ENCODE measurements at places on chromosomes 5 and 9. TPM values are rescaled to one million over a fixed set of nuclear protein-coding genes. Genes with fewer than 3 reads are reported as not detected.

Gene IL5
- total RNA-seq: not detected

Gene RELL2
- total RNA-seq: 6.1 TPM

GRCh38 chr5:14364576-14365472 lies 216.8 kb upstream of the OTULINL start:
- no peak overlapping the region for H3K4me3 ChIP-seq
- H3K4me1 ChIP-seq: no peaks in the 10 kb centered on the region
- no peak for DNase-seq
- H3K27ac ChIP-seq: no peak overlapping the region
- H3K27me3 ChIP-seq: no peaks in the 10 kb centered on the region

Gene CDH6
- total RNA-seq: 9.4 TPM

DNA sequence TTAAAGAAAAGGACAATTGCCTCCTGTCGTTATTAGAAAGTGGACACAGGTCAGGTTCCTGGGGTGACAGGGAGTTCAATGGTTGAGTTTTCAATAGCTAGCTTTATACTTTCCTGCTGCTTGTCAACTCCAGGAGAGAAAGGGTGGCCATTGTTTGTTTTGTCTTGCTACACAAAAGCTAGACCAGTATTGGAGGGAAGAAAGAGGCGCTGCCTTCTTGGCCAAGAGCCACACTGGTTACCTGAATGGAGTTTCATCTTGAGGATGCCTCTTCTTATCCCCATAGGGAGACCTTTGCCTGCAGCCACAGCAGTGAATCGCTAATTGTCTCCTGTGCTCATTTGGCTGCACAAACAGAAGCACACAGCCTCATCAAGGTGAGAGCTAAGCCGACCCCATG lies 279.4 kb upstream of the GRIA1 start:
- no peak for DNase-seq
- H3K27ac ChIP-seq: no peak overlapping the region
- H3K36me3 ChIP-seq: no peaks in the 10 kb centered on the region
- no peak overlapping the region for H3K4me3 ChIP-seq
- H3K27me3 ChIP-seq: no peaks in the 10 kb centered on the region
- H3K4me1 ChIP-seq: no peaks in the 10 kb centered on the region

DNA sequence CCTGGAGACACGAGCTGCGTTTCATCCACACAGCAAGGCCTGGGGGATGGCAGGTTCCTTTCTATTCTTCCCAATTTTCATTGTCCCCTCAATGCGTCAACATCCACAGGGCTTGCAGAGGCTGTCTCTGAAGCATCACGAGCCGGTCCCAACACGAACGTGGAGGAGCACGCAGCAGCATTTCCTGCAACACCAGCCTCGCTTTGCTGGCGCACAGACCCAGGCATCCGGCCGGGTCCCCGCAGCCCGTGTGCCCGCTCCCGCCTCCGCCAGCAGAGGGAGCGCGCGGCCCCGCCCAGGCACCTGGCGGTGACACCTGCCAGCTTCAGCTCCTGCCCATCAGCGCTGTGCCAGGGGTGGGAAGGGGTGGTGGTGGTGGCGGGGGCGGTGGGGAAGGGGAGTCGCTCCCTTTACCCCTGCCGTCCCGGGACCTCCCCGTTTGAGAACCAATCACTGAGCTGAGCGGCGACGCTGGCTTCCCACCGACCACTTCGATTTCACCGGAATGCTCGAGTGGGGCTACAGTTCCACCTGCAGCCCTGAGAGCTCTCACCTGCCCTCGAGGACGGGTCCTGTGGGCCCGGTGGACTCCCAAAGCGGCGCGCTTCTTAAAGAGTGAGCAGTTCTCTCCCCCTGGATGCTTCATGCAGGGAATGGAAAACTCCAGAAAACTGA lies 464.5 kb downstream of the ICE1 start:
- no peak overlapping the region for H3K4me3 ChIP-seq
- no peak overlapping the region for H3K27ac ChIP-seq
- peaks cover 7% of the 10 kb centered on the region for H3K27me3 ChIP-seq
- DNase-seq: peak; percentile 77

DNA sequence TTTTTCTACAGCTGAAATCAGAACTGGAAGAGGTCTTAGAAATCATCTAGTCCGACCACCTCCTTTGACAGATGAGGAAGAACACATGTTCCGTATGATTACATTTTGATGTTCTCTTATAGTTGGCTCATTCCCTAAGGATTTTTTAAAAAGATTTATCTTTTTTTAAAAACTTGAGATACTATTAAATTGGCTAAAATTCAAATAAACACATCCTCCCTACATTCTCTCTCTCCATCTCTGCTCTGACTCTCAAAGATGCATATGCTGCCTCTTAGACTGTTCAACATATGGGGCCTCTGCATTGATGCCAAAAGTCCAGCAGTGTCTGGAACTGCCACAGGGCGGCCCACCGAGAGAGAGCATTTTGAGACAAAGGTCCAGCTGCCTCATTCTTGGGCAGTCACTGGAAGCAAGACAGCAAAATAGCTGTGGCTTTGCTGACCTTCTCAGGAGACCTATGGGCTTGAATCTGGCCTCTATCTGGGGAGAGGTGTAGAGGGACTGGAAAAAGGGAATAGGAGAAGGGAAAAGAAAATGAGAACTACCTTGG lies 12.8 kb upstream of the TSSK1B start:
- no peak for DNase-seq
- H3K4me3 ChIP-seq: no peak overlapping the region
- H3K36me3 ChIP-seq: no peaks in the 10 kb centered on the region
- H3K4me1 ChIP-seq: no peaks in the 10 kb centered on the region
- peaks cover 5% of the 10 kb centered on the region for H3K27me3 ChIP-seq

Gene IER5L
- total RNA-seq: 9.6 TPM

GRCh38 chr5:170420806-170421412 lies 31.7 kb upstream of the KCNMB1 start:
- H3K4me3 ChIP-seq: no peak overlapping the region
- H3K27ac ChIP-seq: no peak overlapping the region
- H3K4me1 ChIP-seq: no peaks in the 10 kb centered on the region
- no peak for DNase-seq
- H3K27me3 ChIP-seq: no peaks in the 10 kb centered on the region
- no peaks in the 10 kb centered on the region for H3K36me3 ChIP-seq

GRCh38 chr5:147789820-147790219 lies 7.3 kb upstream of the JAKMIP2 start:
- no peak for DNase-seq
- H3K4me1 ChIP-seq: no peaks in the 10 kb centered on the region
- H3K27ac ChIP-seq: no peak overlapping the region
- H3K36me3 ChIP-seq: no peaks in the 10 kb centered on the region
- no peak overlapping the region for H3K4me3 ChIP-seq
- no peaks in the 10 kb centered on the region for H3K27me3 ChIP-seq

Data from upper lobe of right lung (tissue), 1 donor.